HFFc6 (cell line): ENCODE measurements at places on chromosomes 12 and 14. TPM values are rescaled to one million over a fixed set of nuclear protein-coding genes. Genes with fewer than 3 reads are reported as not detected.

The NEDD8 gene
- 337 to 354 TPM (median 339 TPM) in 3 replicates for total RNA-seq

The AICDA gene
- not detected in 3 replicates for total RNA-seq

The PROX2 gene
- total RNA-seq = not detected in 3 replicates

The CCDC177 gene
- not detected in 3 replicates for total RNA-seq

The TSHR gene
- total RNA-seq = not detected in 2 replicates

The PIK3C2G gene
- total RNA-seq = not detected in 3 replicates

The RNF212B gene
- not detected in 3 replicates for total RNA-seq

The DICER1 gene
- 34.5 to 40.0 TPM (median 39.8 TPM) in 3 replicates for total RNA-seq

DNA sequence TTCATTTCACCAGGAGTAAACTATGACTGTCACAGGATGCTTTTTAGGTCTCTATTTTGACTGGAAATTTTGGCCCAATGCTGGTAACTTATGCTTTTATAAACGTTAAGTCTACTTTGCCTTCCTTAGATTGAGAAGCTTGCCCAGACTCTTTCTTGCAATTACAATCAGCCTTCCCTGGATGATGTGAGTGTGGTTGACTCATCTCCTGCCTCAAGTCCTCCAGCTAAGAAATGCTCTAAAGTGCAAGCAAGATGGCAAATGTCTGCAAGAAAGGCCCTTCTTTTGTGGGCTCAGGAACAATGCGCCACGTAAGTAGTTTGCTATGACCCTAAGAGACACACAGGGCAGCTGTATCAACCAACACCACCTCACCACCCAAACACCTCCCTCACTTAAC, 96.9 kb downstream of the SYNE2 start:
- DNase-seq = peak; percentile 16

DNA sequence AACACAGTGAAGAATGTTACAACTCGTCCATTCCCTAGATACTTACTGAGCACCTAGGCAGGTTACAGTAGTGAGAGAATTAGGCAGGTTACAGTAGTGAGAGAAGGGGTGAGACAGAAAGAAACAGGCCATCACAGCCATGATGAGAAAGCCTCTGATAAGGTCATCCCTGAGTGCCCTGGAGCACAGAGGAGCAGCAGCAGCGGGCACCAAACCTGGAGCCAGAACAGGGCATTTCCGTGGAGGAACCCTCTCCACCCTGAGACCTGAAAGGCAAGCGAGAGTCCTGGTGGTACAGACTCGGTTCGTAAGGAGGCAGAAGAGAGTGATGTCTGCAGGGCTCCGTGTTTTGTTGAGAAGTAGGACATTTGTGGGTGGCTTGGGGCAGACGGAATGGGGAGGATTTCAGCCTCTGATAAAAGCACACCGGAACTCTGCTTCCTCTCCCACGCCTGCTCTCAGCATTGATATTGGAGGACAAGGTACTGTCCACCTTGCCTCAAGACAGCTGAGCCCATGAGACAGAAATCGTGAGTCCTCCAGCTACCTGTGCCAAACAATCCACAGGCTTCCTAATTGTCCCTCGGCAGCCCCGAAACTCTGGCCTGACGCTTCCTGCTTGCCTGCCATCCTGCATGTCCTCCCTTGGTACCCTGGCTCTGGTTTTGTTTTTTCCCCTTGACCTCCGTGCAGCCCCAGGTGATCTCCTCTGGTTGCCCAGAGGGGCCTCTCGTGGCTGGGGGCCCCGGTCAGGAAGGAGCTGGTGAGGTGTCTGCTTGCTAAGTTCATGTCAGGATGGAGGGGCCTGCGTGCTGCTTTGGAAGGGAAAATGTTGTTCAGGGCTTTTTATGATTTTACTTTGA, 136.1 kb downstream of the GCH1 start:
- no peak for DNase-seq

DNA sequence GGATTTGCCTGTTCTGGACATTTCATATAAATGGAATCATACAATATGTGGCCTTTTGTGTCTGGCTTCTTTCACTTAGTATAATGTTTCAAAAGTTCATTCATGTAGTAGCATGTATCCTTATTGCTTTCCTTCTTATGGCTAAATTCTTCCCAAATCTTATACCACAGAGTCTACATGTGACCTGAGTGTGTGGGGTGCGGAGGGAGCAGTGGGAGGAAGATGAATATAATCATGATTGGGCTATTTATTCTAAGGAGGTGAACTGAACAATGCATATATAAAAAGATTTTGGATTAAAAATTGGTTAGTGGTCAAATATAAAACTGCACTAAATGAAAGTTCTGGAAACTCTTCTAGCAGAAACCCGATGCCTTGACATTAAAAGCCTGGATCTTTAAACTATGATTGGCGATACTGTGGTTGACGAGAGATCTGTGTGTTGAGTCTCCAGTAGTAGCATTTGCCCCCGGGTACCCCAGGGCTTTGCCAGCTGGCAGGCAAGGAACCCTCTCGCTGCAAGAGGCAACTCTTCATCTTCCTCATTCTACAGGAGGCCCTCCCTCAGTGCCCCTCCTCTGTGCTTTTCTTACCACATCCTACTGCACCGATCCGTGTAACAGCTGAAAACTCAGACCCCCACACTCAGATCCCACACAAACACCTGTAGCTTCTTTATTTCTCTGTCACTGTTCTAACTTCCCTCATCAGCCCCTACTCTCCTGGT, 2.6 kb downstream of the CYP46A1 start:
- DNase-seq = no peak

GRCh38 chr12:94603434-94604365, 46.7 kb downstream of the TMCC3 start:
- DNase-seq = no peak

DNA sequence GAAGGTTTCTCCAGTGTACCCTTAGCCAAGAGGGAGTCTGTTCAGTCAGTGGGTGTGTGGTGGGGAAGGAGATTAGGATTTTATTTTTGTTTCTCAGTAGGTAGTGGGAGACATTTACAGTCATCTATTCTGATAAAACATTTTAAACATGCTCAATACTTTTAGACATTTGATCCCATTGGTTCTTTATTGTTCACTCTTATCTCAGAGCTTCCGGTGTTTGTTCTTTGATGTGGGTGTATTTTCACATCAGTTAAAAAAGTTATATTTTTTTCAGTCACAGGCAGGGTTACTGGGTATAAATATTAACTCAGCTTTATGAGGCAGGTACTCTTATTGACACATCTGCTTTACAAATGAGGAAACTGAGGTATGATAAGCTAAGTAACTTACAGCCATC, 43.3 kb upstream of the LRRK2 start:
- DNase-seq = no peak

DNA sequence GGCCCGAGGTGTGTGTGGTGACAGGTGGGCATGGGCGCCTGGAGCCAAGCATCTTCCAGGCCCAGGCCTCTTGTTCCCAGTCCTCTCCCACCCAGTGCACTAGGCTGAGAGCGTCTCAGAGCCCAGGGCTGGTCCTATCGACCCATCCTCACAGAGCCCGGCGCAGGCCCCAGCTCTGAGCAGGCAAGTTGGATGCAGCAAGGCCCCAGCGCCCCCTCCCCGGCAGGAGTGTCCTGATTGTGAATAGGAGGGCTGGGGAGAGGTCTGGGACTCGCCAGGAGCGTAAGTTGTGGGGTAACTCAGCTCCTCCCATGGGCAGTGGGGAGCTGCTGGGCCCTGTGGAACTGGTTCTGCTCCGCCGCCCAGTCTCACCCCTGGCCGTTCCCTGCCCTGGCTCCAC, 26.3 kb downstream of the CALM1 start:
- DNase-seq = no peak

DNA sequence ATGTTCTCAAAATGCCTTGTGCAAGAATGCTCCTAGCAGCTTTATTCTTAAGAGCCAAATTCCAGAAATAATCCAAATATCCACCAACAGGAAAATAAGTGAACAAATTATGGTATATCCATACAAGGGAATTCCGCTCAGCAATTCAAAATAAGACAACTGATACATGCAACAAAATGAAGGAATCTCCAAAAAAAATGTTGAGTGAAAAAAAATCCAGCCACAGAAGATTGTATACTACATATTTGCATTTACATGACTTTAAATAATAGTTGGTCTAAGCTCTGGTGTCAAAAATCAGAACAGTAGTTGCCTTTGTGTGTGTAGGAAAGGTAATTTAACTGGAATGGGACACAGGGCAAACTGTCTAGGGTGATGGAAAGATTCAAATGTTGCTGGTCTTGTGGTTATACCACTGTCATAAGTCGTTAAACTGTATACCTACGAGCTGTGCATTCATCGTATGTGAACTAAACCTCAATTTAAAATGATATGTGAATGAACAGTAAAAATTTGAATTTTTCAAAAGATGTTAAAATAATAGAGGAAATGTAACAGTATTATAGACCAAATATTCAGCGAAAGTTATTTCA, 3.2 kb downstream of the CD69 start:
- no peak for DNase-seq

GRCh38 chr12:68240975-68241374, 12.4 kb downstream of the IL22 start:
- no peak for DNase-seq

DNA sequence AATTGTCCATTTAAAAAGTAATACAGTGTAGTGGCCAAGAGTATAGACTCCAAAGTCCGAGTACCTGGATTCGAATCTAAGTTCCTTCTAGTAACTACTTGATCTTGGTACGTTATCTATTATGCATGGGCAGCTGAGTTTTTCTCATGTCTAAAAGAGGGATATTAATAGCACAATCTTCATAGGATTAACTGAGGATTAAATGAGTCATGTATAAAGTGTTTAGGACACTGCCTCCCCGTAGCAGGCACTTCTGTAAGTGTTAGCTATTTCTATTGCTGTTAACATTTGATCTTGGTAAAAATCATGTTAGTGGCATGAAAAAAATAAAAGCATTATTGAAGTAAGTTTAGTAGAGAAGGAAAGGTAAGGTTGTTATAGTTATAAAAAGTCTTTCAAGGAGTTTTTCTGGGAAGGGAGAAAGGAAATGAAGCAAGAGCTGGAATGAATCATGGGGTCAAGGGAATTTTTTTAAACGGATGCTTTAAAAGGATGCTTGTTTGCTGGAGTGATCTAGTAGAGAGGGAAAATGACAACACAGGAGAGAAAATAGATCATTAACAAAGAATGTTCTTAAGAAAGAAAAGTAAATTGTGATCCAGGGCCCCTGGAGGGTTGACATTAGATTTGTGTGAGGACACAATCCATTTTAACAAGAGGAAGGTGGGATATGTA, 502.2 kb upstream of the USP15 start:
- DNase-seq = peak; percentile 18

GRCh38 chr12:103599274-103599673, 12.2 kb downstream of the STAB2 start:
- DNase-seq = no peak

GRCh38 chr12:18868717-18869116, 130.8 kb downstream of the CAPZA3 start:
- peak; percentile 25 for DNase-seq

GRCh38 chr12:93645702-93646101, 31.5 kb upstream of the CRADD start:
- peak; percentile 21 for DNase-seq

- DNase-seq = peak; percentile 81
These were observed 75.1 kb downstream of the IRF2BPL start for GRCh38 chr14:76953311-76953945.

DNA sequence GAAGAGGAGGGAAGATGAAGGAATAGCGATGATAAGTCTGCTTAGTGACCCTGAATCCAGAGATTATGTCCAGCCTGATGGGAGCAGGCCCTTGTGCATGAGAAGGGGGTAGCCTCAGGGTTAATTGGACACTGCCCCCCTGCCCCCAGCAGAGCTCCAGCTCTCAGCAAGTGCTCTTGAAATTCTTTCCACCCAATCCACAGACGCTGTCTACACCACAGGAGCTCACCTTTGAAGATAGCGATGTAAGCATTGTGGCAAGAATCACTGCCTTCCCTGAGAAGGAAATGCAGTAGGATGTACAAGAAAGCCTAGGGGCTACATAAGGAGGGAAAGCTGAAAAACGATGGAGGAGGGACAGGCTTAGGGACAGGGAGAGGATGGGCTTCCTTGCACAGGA, 39.4 kb downstream of the CRACR2A start:
- DNase-seq = no peak

- peak; percentile 24 for DNase-seq
These were observed 318.2 kb downstream of the BCL11B start for GRCh38 chr14:98953551-98954348.

DNA sequence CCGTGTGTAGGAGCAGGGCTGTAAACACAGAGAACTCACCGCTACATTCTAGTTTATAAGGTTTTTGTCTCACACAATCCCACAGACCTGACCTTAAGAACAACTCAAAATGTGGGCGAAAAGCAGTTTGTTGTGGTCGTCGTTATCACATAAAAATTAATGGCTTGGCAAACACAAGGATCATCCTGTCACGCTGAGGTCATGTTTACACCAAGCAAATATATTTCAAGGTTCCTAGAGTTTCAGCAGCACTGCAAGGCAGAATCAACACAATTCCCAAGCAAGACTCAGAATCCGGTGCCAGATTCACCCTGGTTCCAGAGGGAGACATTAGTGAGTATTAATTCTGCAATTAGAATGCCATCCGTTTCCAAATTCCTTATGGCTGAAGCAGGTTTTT, 30.1 kb upstream of the MAP1LC3B2 start:
- peak; percentile 85 for DNase-seq

DNA sequence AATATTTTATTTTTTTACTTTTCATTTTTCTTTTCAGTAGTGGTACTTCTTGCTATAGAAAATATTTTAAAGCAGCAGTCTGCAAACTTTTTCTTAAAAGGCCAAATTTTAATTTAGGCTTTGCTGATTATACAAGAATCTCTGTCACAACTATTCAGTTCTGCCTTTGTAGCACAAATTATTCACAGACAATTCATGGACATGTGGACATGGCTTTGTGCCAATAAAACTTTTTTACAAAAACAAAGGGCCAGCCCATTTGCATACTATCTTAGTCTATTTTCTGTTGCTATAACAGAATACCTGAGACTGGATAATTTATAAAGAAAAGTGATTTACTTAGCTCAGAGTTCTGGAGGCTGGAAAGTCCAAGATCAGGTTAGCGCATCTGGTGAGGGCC, 17.1 kb downstream of the LLPH start:
- no peak for DNase-seq

- DNase-seq = no peak
These were observed 33.7 kb upstream of the NUBPL start for GRCh38 chr14:31527546-31527945.

DNA sequence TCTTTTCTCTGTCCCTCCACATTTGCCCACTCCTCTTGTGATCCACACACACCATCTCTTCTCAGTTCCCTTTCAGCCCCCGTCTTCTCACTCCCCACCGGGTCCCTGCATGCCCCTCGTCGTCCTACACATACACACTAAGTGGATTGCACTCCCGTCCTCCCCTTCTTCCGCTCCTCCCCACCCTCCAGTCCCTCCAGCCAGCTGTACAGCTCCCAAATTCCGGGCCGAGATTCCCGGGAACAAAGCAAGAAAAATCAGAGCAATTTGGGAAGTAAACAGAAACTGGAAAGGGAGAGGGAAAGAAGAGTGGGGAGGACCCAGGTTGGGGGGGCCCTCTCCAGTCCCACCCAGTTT, 282 bp upstream of the IGFBP6 start:
- no peak for DNase-seq

DNA sequence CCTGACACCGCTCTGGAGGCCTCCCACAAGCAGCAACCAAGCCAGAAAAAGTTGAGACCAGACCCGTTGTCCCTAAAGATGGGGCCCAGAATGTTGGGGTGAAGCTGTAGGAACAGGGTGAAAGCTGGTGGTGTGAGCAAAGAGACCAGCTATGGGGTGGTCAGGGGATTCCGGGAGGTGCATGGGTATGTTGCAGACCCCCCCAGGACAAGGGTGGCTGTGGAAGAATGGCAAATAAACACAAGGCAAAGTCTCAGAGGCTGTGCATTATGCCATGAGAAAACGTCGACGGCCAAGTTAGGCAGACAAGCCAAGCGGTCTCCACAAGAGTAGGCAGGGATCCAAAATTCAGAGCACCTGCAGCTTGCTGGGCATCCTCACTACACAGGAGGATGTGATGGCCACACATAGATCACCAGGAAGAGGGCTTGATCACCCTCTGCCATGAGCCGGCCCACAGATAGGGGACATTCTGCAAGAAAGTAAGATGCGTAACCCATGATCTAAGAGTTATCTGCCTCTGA, 58.8 kb upstream of the KCNA1 start:
- DNase-seq = no peak
